Hematopoietic multipotent progenitor cell treated with erythropoietin and hydrocortisone succinate and interleukin-3 and kit ligand, for 15 days (in vitro differentiated cells): ENCODE measurements at places on chromosomes 5 and 9.

GRCh38 chr5:84430079-84430478, 45.4 kb upstream of the EDIL3 start:
- DNase-seq: no peak

DNA sequence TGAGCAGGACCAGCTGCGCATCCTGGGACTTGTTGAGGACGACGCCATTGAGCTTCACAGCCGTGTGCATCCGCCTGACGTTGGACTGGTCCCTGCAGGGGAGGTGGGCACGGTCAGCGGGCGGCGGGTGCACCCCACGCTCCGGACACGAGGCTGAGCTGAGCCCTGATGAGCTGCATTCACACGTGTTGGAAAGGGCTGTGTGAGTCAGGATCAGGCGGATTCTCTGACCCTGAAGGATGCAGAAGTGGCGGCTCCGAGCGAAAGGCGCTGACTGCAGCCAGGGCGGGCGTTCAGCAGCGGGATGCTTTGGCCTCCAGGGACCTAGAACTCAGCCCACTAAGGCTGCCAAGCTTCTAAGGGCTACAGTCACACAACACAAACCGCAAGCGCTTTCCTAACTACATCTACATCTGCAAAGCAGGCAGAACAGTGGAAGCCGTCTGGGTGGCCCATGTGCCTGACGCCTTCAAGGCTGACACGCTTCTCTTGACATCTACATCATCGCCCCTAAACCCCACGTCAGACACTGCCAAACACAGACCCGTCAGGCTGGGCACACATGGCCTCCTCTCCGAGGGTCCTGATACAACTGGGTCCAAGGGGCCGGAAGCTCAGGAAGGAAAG, 44.9 kb downstream of the NKD2 start:
- no peak for DNase-seq

GRCh38 chr5:180784497-180785097, 18.0 kb downstream of the MGAT1 start:
- DNase-seq: peak; percentile 89

DNA sequence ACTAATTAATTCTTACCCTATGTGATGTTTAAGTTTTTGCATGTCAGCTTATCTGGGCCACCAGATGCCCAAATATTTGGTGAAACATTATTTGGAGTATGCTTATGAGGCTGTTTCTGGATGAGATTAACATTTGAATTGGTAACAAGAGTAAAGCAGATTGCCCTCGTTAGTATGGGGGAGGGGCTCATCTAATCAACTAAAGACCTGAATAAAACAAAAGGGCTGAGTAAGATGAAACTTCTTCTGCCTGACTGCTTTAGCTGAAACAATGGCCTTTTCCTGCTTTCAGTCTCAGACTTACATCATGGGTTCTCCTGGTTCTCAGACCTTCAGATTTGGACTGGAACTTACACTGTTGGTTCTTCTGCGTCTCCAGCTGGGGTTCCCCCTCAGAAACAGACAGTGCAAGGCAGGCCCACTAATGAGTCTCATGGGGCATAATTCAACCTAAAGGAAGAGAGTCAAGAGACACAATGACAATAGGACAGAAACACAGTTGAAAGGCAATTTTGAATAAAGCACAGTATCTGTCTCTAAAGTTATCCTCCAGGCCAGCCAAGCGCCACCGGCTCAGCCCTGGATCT, 288.4 kb downstream of the CAAP1 start:
- DNase-seq: no peak

- DNase-seq: no peak
These were observed 11.4 kb downstream of the MACROH2A1 start for GRCh38 chr5:135387629-135387960.

DNA sequence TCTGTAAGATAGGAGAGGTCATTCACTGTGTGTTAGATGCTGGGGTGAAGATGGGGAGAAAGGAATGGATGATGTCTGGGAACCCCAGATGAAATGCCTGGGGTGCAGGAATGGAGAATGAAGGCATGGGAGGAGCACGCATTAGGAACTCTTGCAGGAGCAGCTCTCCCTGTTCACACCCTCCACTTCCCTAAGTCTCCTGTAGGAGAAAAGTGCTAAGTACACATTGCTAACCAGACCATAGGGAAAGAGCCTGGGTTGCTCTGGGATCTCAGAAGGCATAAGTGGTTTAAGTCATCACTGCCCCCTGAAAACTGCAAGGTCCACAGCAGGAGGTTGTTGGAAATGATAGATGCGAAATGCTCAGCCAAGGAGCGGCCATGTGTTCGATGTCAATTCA, 163.1 kb downstream of the SEC61B start:
- DNase-seq: no peak
